ENCODE measurements at places on chromosomes 5 and 9.
A peak's percentile ranks its signal among the peaks of the same experiment; 100 is the strongest.

DNA sequence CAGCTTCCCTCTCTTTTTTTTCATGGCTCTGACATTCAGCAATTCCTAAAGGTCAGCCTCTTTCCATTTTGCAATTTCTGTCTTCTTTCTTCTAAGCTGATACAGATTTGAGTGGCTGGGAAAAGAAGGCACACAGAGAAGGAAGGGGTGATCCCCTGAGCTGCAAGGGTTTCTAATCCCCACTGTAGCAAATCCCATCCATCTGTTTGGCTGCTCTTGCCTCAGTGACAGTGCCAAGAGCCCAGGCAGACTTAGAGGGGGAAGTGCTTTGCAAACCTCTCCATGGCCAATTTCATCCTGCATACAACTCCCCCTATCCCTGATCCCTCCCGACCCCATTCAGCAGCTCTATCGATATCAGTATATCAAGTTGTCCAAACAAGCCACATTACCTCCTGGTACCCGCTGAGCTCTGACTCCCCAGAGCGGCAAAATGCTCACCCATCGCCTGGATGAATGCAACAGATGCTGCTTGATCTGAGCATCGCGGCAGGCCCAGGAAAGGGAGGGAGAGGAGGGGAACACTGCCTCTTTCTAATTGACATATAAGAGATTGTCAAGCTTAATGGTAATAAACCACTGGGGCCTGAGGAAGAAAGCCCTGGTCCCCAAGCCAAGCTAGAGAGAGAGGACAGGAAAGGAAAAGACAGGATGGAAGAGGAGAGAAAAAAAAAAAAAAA is 268.9 kb downstream of the ASTN2 start:
- no peak for DNase-seq

GRCh38 chr9:33903157-33903780 is 86.3 kb downstream of the UBE2R2 start:
- DNase-seq = no peak

- no peak for DNase-seq
Measured at GRCh38 chr9:72274916-72275315, 90.1 kb downstream of the ZFAND5 start.

DNA sequence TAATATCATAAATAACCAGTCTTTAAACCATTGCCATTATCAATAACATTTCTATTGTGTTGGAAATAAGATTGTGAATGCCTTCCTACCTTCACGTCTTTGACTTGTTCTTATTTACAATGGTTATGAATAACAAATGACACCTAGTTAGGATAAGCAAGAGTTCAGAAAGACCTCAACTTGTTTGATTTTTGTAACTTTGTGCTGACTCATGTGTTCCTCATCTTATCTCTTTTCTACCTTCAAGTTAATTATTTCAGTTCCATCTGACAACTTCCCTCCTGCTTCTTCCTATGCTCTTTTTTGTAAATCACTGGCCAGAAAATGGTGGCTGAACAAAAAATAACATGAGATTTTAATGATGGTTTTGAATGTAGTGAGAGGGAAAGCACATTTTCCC is 538.5 kb upstream of the TUSC1 start:
- DNase-seq = no peak

GRCh38 chr9:34741628-34742027 is 31.7 kb upstream of the CCL21 start:
- DNase-seq = no peak

DNA sequence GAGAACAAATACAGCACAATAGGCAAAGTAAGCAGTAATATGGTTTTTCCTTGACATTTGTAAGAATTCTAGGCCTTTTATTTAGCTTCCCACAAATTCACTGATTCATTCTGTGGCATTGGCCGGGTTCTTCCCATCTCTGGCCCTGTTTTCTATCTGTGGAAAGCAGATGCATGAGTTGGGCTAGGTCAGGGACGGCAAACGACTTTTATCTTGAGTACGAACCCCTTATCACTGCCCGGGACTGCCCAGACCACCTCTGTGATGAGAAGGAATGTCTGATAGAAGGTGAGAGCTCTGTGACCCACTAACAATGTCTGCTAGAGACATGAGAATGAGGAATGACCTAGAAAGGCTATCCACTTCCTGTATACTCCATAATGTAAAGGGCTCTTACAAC is 35.4 kb upstream of the ADAM19 start:
- no peak for DNase-seq

- DNase-seq = no peak
Measured at GRCh38 chr9:118527261-118527660, 823.1 kb downstream of the TLR4 start.

- DNase-seq = no peak
Measured at GRCh38 chr5:169788168-169788567, 151.1 kb downstream of the DOCK2 start.

GRCh38 chr9:17065062-17065461 is 69.8 kb upstream of the CNTLN start:
- DNase-seq = no peak

DNA sequence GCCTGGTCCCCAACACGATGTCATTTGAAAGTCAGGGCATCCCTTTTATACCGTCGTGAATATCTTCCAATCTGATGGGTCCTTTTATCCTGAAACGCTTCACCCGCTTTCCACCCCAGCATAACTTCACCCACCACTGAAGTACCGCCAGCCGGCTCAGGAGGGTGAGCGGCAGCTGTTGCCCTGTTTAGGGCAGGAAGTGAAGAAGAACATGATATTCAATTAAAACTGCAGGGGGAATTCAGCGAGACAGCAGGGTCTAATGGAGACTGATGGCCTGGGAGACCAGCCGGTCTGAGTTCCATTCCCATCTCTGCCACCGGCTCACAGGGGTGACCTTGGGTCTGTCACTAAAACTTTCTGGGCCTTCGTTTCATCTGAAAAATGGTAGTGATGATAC is 68.2 kb upstream of the EGFLAM start:
- DNase-seq = no peak

DNA sequence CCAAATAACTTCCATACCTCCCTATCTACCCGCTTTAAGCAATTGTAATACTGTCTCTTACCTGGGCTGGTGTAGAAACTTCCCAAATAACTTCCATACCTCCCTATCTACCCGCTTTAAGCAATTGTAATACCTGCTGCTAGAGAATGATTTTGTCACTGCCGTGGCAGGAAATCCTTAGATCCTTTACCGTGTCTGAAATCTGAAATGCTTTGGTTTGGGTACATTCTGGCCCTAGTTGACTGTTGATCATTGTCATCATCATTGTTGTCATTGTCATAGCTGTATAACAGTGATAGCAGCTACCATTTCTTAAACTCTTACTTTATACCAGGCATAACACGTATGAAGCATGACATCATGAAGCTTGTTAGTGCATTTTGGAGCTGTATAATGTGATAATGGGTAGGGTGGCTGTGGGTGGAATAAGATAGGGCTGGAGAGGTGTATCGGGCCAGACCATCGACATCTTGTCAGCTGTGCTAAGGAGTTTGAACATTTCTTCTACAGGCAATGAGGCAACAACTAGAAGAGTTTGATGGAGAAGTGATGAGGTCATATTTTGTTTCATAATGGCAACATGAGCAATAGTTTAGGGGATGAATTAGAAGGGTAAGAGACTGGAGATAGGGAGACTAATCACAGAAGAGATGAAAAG is 15.7 kb downstream of the PIP5K1B start:
- no peak for DNase-seq

- no peak for DNase-seq
Measured at GRCh38 chr9:6911901-6912638, 154.3 kb downstream of the KDM4C start.

GRCh38 chr5:176547802-176548201 is 1.3 kb upstream of the CDHR2 start:
- no peak for DNase-seq

DNA sequence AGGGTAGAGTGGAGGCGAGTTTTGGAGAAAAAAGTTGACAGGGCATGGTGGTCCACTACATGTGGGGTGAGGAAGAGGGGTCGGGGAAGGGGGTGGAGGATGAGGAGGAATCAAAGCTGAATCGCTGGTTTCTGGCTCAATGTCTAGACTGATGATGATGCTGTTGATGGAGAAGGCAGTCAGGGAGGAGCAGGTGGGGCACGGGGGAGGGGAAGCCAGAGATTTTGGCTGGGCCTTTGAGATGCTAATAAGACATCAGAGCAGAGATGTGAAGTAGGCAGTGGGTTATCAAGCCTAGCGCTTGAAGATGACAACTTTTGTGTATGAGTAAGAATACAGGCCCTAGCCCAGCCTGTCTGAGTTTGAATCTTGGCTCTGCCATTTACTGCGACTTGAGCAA is 32.4 kb upstream of the TTC23L start:
- DNase-seq = no peak

GRCh38 chr5:10485142-10485795 is 43.6 kb downstream of the ROPN1L start:
- peak; percentile 70 for DNase-seq

GRCh38 chr5:135670588-135670987 is 91.8 kb upstream of the CXCL14 start:
- no peak for DNase-seq

GRCh38 chr5:172336676-172337285 is 53.2 kb upstream of the UBTD2 start:
- no peak for DNase-seq

GRCh38 chr9:137683262-137683864 is 64.6 kb downstream of the EHMT1 start:
- no peak for DNase-seq

- DNase-seq = no peak
Measured at GRCh38 chr5:178589180-178590140, 733 bp downstream of the COL23A1 start.

- DNase-seq = no peak
Measured at GRCh38 chr5:112346411-112347044, 72.5 kb downstream of the EPB41L4A start.

DNA sequence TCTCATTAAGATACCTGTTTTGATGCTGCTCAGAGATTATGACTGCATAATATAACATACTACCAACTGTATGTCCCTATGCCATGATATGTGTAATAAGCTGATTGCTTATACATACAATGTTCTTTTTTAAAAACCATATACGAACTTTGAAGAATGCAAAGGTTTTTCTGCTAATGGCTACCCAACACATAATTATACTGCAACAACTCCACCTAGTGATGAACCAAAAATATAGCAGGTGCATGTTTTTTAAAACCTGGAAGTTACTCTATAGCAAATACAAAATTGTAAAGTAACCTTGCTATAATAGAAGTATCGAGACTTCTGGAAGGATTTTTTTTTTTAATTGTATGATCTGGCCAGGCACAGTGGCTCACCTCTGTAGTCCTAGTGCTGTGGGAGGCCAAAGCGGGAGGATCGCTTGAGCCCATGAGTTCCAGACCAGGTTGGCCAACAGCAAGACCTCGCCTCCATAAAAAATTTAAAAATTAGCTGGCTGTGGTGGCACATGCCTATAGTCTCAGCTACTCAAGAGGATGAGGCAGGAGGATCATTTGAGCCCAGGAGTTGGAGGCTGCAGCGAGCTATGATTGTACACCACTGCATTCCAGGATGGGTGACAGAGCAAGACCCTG is 49.1 kb downstream of the HOMER1 start:
- peak; percentile 44 for DNase-seq

- DNase-seq = no peak
Measured at GRCh38 chr5:9954869-9955268, 294.8 kb downstream of the ATPSCKMT start.

- DNase-seq = no peak
Measured at GRCh38 chr9:72949244-72949582, 3.6 kb downstream of the ALDH1A1 start.

DNA sequence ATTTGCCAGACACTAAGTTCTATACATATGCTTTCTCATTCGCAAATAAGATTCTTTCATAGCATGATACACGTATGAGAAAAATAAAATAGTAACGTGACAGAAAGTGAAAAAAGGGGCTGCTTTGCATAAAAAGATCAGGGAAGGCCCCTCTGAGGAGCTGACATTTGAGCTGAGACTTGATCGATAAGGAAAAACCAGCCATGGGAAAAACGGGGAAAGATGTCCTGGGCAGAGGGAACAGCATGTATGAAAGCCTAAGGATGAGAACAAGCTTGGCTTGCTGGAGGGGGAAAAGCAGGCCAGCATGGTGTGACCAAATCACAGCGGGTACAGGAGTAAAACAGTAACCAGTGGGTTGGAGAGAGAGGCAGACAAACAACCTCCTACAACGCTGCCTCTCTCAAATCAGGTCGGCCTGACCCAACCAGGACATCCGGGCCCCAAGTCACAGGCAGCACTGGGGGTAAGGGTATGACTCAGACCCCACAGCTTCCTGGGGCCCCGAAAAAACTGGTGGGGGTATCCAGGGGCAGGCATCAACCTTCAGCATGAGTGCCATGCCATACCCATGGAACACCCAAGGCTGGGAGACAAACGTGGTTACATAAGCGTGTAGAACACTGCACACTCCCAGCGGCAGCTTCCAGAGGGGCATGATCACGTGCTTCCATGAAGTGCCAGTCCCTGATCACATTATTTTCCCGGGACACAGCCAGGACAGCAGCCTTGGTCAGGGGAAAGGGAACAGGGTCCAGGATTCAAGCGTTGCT is 2.2 kb downstream of the TNIP1 start:
- DNase-seq = no peak

GRCh38 chr9:133405508-133406438 is 12.0 kb downstream of the REXO4 start:
- DNase-seq = no peak

DNA sequence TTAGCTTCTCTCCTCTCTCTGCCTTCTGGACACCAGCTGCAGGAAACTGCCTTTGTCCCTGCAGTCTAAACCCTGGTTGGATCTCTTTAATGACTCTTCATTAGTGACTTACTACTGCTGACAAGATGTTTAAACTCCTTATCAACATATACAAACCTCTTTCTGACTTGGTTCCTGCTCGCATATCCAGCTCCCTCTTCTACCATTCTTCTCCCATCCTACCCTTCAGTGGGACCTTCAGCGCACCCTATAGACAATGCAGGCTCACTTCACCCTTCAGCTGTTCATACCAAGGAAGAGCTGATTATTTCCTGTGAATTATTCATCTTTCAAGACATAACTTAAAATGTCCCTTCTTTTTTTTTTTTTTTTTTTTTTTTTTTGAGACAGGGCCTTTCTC is 436.5 kb downstream of the KIAA0825 start:
- DNase-seq = peak; percentile 44

DNA sequence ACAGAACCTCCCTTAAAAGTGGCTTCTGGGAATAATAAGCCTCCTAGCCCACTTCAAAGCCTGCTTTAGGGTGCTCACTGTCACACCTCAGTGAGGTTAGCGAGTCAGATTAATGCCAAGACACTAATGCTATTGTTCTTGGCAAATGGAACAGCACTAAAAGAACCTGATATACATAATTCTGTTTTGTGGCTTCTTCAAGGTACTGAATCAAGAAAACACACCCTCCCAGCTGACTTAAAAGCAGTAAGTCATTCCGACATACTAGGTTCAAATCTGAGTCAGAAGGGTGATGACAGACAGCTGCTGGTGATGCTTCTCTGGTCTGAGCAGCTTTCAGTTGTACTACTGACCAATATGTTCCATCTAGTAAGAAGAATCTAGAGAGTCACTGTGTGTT is 121.6 kb downstream of the OXCT1 start:
- no peak for DNase-seq

GRCh38 chr5:36161361-36161760 is 9.4 kb downstream of the SKP2 start:
- no peak for DNase-seq

- no peak for DNase-seq
Measured at GRCh38 chr5:157571357-157571827, 4.2 kb downstream of the ADAM19 start.
